ENCODE measurements at places on chromosomes 5 and 9. TPM values are rescaled to one million over a fixed set of nuclear protein-coding genes. Genes with fewer than 3 reads are reported as not detected.

Gene NTNG2
- total RNA-seq = not detected

Gene EXOC3
- total RNA-seq = 65.7 TPM

DNA sequence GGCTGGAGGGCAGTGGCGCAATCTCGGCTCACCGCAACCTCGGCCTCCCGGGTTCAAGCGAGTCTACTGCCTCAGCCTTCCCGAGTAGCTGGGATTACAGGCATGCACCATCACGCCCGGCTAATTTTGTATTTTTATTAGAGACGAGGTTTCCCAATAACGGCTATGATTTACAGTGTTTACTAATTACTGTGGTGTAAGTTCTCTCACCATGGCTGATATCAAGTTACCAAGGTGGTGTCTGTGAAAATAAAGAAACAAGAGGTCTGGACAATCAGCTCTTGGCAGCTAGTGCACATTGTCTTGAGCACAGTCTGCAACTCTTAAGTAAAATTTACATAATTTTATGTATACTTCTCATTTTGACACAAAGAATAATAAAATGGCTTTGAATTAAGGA is 385.5 kb upstream of the COX7C start:
- no peak for DNase-seq

GRCh38 chr5:64594601-64595000 is 88.8 kb downstream of the RGS7BP start:
- DNase-seq = no peak

DNA sequence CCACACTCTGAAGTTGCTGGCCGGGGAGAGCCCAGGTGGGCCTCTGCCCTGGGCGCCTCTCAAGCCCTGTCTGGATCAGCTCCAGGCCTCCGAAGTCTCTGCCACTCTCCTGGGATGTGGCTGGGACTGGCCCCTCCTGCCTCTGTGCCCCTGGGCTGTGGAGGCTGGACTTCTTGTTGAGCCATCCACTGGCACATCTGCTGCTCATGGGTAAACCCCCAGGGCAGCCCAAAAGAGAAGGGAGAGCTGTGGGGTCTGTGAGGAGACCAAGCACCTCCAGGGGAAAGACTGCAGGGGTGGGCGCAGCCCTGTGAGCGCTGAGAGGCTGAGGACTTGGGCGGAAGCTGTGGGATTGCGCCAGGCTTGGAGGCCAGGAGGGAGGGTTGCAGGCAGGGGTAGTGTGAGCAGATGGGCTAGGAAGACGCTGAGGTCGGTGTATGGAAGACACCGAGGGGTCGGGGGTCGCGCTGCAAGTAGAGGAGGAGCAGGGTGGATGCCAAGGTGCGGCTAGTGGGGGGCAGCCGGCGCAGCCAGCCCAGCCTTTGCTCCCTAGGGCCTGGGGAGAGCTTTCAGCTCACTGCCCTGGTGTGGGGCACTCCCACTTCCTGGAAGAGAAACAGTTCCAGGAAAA is 118.1 kb downstream of the WNK2 start:
- DNase-seq = no peak

Gene NFIL3
- total RNA-seq = 1.4 TPM

DNA sequence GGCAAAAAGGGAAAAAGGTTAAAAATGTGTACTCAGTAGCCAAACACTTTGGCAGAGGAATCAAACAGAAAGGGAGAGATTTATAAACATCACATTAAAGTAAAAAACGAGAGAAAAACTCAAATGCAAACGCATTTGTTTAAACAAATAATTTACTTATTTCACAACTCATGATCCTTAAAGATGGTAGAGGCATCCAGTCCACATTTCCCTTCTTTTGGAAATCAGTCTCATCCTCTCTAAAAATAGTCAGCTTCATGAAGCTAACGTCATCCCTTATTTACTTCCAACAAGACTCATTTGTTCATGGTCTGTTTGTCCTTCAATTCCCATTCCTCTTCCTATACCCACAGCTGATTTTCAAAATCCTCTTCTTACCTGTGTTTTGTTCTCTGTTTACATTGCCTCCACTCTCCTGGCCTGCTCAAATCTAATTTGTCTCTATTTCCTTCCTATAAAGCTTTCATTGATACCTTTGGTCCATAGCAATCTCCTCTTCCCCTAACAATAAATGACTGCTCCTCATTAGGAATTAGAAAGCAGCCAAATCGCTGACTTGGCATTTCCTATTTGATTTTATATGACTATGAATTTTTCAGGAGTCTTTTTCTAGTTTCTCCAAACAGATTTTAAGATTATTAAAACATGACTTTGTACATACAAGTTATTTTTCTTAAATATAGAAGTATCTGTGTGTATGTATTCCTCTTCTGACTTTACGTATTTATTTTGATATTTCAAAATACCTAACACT is 805.3 kb downstream of the TLE1 start:
- DNase-seq = no peak

Gene ARHGEF28
- total RNA-seq = 20.1 TPM

Gene CARD9
- 116 TPM for total RNA-seq

DNA sequence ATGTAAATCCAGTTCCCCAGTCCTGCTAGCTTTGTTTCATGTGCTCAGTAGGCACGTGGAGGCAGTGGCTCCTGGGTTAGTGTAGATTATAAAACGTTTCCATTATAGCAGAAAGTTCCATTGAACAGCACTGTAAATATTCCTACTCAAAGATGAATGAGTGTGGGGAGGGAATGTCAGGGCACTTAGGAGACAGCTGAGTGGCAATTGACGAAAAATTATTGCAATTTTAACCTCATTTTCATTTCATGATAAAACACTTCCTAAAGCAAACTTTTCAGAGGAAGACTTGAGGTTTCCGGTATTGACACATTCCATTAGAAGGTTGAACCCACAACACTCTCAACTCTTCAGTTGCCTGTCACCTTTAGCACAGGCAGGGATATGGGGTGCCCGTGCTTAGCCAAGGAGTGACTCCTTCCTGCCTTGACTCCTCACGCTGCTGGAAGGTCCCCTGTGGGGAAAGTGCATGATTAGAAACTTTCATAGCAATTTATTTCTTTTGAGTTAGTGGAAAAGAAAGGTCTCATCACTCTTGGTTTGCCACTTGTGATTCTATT is 41.2 kb downstream of the SLC46A2 start:
- DNase-seq = no peak

DNA sequence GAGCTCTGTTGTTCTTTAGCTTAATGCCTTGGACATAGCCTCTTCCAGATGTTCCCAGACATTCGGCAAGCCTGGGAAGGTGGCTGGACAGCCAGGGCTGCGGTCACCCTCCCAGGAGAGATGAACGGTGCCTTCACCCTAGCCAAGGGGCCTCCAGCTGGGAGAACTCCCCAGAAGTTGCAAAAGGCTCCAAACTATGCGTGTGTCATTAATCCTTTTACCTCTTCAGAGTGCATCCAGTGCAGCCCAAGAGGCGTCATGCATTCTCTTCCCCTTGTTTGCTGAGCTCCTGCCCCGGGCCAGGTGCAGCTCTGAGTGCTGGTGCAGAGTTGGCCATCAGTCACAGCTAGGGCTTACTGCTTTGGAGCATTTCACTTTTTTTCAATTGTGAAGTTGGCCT is 22.8 kb downstream of the HMCN2 start:
- DNase-seq = no peak

DNA sequence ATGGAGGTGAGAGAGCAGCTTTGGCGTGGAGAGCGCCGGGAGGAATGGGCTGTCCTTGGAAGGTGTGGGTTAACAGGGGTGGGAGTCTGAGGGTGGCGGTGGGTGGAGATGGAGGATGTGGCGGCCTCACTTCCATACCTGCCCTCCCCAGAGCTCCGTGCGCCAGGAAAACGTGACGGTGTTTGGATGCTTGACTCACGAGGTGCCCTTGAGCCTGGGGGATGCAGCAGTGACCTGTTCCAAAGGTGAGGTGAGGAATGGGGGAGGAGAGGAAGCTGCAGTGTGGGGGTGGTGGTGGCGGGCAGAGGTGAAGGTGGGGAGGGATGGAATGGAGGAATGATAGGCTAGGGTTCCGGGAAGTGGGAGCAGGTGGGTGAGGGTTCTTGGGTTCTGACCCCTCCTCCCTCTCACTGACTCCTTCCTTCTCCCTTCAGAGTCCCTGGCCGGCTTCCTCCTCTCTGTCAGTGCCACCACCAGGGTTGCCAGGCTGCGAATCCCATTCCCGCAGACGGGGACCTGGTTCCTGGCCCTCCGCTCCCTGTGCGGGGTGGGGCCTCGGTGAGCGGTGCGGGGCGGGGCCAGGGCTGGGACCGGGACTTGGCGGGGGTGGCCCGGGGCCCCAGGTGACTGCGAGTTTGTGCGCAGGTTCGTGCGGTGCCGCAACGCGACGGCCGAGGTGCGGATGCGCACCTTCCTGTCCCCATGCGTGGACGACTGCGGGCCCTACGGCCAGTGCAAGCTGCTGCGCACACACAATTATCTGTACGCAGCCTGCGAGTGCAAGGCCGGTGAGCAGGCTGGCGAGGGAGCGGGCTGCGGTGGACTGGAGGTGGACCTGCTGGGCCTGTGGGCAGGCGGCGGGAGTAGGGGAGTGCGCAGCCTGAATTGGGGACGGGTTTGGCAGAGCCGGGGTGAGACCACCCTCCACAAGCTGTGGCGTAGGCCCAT is 17.1 kb downstream of the TMEM8B start:
- DNase-seq = peak; percentile 15

DNA sequence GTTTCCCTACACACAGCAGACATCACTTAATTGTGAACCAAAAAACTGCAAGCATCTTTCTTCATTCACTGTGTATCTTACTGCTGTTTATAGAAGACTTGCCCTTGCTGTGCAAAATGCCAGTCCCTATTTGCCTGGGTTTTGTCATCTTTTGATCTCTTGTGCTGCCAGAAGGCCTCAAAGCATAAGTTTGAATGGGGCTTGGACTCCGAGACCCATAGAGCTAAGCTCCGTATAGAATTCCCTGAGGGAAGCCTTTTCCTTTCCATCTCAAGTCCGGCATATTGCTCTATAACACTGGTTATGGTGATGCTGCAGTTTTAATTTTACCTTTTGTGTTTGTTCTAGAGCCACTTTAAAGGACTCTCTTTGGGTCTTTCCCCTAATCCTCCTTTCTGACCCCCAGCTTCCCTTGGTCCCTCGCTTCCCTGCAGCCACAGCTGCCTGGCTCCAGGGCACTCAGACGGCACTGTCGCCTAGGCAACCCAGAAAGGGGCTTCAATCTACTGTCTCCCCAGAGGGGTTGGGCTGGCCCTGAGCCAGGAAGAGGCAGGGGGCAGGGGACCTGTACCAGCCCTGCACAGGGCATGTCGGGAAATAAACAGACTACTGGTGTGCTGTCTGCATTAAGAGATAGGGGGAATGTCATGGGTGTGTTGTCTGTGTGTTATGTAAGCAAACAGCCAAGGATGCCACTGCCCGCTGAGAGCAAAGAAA is 73.4 kb upstream of the MELK start:
- no peak for DNase-seq

Gene CTNND2
- total RNA-seq = not detected

Gene SLC24A2
- total RNA-seq = not detected

DNA sequence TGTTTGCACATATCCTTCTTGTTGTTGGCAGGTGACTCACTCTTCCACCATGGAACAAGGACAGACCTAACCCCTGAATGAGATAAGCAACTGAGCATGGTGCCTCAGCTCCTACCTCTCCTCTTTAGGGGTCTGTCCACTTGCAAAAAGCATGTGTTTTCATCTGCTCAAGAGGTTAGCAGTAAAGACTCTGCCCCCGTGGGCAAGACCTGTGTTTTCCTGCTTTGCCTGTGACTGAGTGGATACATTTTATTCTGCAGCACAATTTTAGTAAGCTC is 111.0 kb upstream of the LIFR start:
- no peak for DNase-seq

Gene FAM151B
- total RNA-seq = 1.6 TPM

GRCh38 chr9:71819115-71819739 is 50.9 kb upstream of the CEMIP2 start:
- DNase-seq = peak; percentile 73

- peak; percentile 93 for DNase-seq
These were observed 10.5 kb upstream of the ADGRV1 start for GRCh38 chr5:90548069-90548593.

- DNase-seq = no peak
These were observed 35.1 kb downstream of the NNT start for GRCh38 chr5:43638107-43638506.

DNA sequence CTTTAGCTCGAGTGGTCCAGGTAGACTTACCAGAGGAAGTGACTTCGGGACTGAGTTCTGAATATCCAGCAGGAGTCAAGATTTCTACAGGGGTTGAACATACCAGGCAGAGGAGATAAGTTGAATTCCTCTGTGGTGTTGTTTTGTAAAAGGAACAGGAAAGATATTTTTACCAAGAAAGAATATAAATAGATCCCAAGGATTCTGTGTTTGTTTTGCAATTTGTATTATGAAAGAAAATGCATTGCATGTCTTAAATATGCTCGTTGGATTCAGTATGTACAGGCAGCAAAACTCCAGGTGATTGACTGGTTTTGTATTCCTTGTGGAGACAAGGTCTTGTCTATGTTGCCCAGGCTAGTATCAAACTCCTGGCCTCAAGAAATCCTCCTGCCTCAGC is 197.8 kb downstream of the FRMD3 start:
- no peak for DNase-seq

DNA sequence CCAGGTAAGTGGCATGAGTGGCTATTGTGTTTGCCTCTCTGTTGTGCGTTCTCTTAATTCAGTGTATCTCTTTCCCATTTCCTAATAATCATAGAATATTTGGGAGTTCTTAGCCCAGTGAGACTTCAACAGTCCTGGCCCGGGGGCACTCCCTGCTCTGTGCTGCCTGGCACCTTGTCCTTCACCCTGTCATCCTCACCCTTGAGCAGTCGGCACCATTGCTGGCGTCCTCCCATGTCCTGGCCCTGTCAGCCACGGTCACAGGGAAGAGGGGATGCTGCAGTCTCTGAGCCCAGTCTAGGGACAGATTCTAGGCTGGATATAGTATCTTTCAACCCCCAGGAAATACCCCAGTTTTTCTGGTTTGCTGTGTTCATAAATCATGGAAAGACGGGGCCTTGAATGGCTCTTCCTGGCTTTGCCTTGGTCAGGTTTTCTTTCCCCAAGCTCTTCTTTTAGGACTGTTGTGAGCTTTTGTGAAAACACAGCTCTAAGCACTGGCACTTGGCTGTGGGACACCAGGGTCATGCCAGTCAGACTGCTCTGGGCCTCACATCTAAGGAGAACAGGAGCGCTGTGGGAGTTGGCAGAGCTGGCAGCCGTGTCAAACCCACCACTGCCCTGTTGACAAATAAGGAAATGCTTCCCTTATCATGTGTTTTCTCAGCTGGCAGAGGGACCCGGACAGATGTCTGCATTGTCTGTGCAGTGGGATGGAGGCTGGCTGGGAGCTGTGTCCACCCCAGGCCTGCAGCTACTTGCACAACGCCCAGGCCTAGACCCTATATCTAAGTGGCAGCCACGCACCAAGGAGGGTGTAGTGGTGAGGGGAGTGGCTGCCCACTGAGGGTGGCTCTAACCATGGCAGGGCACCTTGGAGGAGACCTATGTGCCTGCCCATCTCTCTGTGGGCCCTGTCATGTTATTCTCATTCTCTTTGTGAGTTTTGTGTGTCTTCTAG is 378.6 kb downstream of the ICE1 start:
- no peak for DNase-seq

DNA sequence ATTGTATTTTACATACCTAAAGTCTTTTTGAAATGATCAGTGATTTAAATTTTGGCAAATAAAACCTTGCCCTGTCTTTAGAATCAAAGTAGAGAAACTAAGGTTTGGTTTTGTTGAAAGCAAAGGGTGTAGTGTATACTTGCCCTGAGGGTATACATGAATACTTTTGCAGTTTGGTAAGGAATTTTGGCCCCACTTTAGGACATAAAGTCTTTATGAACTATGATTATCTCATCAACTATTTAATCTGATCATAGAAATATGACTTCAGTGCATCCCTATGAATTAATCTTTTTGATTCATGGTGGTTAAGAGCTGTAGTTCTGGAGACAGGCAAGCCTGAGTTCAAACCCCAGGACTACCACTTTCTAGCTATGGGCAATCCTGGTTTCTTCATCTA is 17.7 kb downstream of the RAD1 start:
- no peak for DNase-seq

GRCh38 chr5:42426016-42426415 is 2.8 kb downstream of the GHR start:
- DNase-seq = no peak

Gene NREP
- total RNA-seq = 3.5 TPM
